Stimulated activated CD4-positive, alpha-beta T cell treated with anti-CD3 and anti-CD28 coated beads, Interleukin-1b, Interleukin-23, amount 100 ng/mL, for 4 hours (primary cell): ENCODE measurements at places on chromosomes 3 and 15.

DNA sequence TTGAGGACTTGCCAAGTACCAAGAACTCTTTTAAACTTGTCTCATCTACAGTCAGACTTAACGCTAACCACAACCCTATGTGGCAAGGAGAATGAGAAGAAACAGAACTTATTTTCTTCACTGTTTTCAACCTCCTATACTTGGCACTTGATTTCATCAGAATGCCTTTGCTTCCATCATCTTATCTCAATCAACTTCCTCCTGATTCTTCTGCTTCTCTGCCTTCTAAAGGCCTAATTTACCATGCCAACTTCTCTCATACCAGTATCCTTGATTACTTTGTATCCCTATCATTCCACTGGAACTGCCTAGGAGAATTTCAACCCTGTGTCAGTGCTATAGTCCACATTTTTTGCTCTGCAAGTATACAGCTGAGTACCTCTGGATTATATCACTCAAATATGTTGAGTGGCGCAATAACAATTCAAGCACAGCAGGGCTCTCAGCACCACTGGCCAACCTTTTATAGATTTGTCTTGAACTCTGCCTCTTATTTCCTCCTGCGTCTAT, 413.6 kb downstream of the ROBO1 start:
- DNase-seq = no peak

- no peak for DNase-seq
Observed at GRCh38 chr3:31659246-31659645, 126.5 kb downstream of the STT3B start.

DNA sequence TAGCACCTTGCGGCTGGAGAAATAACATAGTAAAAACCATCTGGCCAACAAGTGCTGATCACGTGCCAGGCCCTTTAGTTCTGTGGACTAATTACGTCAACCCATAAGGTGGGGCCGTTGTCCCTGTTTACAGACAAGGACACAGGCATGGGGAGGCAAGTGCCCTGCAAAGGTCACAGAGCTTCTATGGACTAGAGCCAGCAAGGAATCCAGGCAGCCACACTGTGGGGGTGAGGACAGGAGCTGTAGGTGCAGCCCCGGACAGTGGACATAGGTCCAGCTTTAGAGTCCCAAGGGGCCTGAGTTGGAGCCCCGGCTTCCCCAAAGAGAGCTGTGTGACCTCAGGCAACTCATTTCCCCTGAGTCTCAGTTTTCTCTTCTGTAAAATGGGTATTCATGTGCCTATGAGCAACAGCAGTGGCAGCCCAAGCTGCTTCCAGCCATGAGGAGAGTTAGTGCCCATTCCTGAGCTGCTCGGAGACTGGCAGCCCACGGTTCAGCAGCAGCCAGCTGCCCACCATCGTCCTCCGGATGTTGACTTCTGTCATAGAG, 13.9 kb downstream of the CHST13 start:
- no peak for DNase-seq

- DNase-seq = no peak
Observed at GRCh38 chr3:4409415-4409814, 57.7 kb downstream of the SUMF1 start.

GRCh38 chr15:25092661-25093060, 137.9 kb downstream of the SNRPN start:
- DNase-seq = no peak

DNA sequence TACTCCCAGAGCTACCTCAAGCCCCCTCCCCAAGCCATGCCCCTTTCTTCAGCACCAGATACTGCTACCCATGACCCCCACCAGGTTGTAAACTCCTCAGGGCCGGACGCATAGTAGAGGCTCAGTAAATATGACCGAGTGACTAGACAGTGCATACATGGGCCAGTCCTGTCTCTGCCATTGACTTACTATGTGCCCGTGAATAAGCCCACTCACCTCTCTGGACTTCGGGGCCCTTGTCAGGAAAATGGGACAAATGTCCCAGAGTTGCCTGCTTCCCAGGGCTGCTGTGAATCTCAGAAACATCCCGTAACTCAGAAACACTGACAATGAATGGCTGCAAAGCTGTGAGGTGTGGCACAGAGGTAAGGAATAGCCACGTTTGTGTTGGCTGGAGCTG, 48.2 kb upstream of the FGD5 start:
- DNase-seq = no peak

DNA sequence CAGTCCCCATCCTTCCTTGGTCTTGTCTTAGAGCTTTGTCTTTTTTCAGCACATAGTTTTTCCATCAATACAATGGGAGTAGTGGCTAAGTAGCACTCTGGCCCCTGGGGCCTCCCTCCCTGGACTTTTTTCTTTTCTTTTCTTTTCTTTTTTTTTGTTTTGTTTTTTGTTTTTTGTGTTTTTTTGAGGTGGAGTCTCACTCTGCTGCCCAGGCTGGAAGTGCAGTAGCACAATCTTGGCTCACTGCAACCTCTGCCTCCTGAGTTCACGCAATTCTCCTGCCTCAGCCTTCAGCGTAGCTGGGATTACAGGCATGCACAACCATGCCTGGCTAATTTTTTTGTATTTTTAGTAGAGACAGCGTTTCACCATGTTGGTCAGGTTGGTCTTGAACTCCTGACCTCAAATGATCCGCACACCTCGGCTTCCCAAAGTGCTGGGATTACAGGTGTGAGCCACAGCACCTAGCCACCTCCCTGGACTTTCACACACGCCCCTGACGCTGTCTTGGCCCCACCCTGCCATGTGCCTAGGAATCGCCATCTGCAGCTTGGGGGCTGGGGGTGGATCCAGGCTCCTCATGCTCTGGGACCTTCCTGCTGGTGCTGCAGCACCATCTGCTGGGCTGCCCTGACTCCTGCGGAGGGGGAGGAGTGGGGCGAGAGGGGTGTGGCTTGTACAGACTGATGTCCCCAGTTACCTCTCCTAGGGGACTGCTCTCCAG, 2.8 kb downstream of the C15orf39 start:
- DNase-seq = peak; percentile 73

- DNase-seq = no peak
Observed at GRCh38 chr15:74795966-74796625, 14.2 kb downstream of the CSK start.

- no peak for DNase-seq
Observed at GRCh38 chr3:152305075-152305474, 36.3 kb downstream of the MBNL1 start.

GRCh38 chr3:37223576-37223975, 49.2 kb upstream of the LRRFIP2 start:
- no peak for DNase-seq

DNA sequence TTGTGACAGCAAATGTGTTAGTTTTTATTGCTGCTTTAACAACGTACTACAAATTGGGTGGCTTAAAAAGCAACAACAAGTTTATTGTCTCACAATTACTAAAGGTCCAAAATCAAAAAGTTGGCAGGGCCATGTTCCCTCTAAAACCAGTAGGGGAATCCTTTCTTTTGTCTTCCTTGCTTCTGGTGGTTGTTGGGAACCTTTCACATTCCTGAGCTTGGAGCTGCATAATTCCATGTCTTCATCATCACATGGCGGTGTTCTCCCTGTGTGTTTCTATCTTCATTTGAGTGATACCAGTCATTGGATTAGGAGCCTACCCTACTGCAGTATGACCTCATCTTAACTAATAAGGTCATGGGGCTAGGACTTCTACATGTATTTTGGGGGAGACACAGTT, 7.4 kb downstream of the SPRED1 start:
- no peak for DNase-seq

DNA sequence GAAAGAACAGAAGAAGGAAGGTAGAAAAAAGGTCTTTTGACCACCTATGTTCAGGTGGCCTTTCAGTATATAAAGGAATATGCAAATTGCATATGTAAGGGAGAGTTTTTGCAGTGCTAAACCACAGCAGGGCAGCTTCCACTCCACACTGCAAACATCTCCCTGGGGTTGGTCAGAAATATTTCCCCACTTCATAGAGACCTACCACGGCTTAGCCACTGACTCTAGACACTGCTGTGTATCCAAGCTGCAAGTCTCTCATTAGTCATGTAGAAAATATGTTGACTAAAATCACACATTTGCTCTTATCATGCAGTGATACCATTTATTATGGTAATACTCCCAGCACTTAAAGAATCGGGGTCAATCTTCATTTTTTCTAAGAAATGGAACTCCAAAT, 214.9 kb upstream of the NR2F2 start:
- no peak for DNase-seq

- peak; percentile 10 for DNase-seq
Observed at GRCh38 chr3:43638594-43639447, 17.0 kb upstream of the ANO10 start.

- peak; percentile 29 for DNase-seq
Observed at GRCh38 chr3:176872771-176873209, 324.5 kb downstream of the TBL1XR1 start.

DNA sequence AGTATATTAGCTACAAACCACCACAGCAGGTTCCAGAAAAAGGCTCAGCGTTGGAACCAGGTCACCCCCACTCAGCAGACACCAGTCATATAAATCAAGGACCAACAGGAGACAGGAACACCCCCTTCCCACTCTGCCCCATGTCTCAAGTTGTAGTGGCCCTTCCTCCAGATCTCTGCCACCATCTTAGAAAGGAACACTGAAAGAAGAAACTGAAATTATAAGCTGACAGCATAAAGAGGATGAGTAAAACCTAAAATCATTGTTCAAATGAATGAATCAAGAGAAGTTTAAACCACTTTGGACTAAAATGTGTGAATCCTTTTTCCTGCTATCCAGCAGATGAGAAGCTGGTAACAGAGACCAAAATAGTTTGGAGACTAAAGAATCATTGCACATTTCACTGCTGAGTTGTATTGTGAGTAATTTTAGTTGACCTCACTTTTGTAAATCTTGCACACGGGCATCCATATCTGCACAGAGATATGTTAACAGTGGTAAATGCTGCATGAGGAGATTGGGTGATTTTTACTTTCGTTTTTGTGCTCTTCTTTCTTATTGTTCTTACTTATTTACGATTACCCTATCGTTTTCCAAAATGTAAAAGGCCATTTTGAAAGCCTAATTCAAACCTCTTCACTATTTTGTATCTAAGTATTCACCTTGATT, 19.8 kb downstream of the CCR3 start:
- no peak for DNase-seq

GRCh38 chr3:152030320-152030719, 156.9 kb downstream of the SUCNR1 start:
- DNase-seq = no peak

GRCh38 chr3:48404440-48405342, 25.2 kb downstream of the PLXNB1 start:
- DNase-seq = no peak

DNA sequence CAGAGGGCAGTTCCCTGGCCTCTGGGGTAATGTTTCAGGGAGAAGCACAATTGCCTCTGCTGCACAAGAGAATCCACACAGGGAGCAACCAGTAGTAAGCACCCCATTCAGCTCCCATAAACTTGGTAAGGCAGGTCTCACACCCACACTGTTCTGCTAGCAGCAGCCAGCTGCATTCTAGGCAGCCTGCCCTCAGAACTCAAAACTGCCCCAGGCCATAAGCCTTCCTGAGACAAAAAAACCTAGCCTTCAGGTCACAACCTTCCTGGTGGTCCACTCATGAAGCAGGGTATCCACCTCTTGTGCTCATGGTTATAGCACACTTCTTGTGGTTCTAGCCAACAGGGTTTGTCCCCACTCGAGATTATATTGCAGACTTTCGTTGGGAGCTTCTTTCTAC, 33.7 kb upstream of the ABI3BP start:
- DNase-seq = no peak

DNA sequence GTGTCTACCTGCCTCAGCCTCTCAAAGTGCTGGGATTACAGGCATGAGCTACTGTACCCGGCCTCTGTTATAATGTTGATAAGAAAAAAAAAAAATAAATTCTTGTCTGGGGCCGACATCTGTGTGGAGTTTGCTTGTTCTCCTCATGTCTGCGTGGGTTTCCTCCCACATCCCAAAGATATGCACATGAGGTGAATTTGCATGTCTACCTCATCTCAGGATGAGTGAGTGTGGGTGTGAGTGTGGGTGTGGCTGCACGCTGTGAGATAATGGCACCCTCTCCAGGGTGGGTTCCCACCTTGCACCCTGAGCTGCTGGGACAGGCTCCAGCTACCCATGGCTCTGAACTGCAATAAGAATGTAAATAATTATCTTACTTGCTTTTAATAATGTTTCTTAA, 25.9 kb upstream of the UACA start:
- no peak for DNase-seq

DNA sequence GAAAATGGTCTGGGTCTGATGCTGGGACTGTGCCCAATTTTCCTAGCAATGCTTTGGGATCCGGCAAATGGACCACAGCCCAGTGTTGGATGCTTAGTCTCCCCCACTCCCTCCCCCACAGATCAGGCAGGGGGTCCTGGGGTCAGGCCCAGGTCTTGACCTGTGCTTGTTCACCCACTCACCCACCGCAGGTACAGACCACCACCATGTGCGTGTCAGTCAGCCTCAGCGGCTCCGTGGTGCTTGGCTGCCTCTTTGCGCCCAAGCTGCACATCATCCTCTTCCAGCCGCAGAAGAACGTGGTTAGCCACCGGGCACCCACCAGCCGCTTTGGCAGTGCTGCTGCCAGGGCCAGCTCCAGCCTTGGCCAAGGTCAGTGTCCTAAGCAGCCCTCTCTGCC, 10.6 kb downstream of the GRM2 start:
- DNase-seq = no peak

DNA sequence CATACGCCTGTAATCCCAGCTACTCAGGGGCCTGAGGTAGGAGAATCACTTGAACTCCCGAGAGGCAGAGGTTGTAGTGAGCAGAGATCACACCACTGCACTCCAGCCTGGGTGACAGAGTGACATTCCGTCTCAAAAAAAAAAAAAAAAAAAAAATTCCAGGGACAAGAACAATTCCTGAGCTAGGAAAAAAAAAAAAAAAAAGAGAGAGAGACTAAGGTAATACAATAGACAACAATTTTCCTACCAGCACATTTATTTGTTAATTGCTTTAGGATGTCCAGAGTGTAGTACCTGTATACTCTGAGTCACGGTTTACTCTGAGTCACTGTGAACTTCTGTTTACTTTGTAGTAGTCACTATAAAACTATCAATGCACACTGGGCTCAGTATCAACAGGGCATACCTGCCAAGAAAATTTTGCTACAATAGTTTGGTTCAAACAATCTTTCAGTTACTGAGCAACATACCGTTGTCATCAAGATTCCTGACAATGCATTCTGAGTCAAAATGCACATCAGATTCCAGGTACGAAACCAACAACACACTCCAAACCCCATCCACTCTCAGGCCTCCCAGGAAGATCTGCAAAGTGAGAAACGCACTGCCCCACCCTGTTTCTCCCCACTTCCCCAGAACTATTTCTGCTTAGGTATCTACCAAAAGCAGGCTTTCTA, 28.3 kb downstream of the IGF2BP2 start:
- no peak for DNase-seq

- peak; percentile 28 for DNase-seq
Observed at GRCh38 chr3:141000027-141000663, 51.0 kb upstream of the SPSB4 start.

DNA sequence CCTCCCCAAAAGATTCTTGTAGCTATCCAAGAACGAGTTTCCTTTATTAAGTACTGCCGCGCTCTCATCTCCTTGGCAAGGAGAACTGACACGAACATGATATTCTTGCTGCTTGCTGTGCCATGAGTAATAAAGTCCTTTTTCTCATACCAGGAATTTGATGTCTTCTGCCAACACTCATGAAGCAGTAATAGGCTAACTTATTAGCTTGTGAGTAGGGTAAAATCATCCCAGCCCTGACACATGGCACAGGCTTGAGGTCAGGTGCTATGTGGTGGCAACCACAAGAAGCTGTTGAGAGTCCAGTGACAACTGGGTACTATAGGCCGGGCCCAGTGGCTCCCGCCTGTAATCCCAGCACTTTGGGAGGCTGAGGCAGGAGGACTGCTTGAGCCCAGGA, 22.7 kb upstream of the UBXN7 start:
- DNase-seq = no peak
